Cardiac muscle cell (in vitro differentiated cells and primary cell): ENCODE measurements at places on chromosomes 4 and X. TPM values are rescaled to one million over a fixed set of nuclear protein-coding genes. Genes with fewer than 3 reads are reported as not detected.

GRCh38 chrX:44274096-44274495 is 69.4 kb downstream of the EFHC2 start:
- DNase-seq = peak; percentile 1

DNA sequence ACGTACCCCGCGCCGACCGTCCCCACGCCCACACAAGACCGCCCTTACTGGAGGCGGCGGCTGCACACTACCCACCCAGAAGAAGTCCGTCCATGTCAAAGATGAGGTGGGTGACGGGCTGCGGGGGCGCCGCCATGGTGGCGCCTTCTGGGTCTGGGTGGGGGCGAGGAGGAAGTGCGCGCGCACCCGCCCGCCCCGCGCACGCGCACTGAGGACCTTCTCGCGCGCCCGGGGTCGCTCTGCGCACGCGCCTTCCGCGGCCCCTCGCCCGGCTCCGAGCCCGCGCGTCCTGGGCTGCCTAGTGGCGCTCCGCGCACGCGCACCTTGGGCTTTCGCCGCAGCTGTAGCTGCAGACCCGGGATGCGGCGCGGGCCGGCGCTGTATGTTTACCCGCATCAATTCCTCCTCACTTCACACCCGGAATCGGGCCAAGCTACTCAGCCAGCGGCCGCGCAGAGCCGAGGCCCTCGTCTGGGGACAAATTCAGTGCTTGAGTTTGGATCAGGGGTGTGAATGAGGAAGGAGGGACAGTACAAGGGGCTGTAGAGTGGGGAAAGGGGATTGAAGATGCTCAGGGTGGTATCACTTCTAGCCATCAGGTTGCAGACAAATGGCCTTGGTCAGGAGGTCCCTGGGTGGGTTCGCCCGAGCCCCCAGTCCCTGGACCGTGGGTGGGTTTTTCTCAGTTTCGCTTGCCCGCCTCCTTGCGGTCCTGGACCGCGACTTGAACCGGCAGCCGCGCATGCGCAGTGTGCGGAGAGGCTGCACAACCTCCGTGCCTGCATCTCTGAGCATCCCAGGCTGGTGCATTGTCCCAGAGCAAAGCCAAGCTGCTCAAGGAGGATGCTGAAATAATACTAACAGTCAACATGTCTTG is at the start of gene PUDP:
TSS of gene PUDP (minus strand) at position 176 of the 877 bp plus-strand sequence. CDS start at position 136, 40 bp downstream.
- peak; percentile 96 for DNase-seq

- DNase-seq = peak; percentile 41
These were observed 20.3 kb downstream of the MEPE start for GRCh38 chr4:87853108-87853507.

DNA sequence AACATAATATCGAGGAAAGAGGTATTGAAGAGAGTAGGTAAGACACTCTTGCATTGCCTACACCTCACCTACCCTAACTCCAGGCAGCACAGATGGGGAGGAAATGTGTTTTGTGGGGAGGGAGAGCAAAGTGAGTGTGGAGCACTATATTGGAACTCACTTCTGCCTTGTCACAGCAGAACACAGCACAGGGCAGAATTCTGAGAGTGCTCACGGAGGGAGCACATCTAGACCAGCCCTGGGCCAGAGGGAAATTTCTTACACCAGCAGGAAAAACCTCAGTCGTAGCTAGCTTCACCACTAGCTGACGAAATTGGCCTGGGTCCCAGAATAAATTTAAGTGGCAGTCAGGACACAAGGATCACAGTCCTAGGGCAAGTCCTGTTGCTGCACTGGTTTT is 517.3 kb downstream of the TMA16 start:
- no peak for DNase-seq

GRCh38 chrX:104310090-104310489 is 55.4 kb upstream of the ESX1 start:
- peak; percentile 53 for DNase-seq

DNA sequence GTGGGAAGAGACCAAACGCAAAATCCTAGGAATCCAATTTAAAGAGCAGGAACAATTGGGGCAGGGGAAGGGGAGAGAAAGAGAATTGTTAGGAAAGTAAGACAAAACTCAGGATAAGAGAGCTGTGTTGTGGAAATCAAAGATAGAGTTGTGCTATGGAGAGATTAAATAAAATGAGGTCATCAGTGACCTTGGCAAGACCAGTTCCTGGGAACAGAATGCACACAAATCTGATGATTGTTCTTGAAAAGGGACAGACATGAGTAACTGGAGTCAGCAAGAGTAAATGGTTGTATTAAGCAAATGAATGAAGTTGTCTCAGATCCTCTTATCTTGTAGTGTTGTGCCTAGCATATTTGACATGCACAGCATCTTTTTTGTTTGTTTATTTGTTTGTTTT is 267.4 kb downstream of the IL1RAPL1 start:
- DNase-seq = no peak

- no peak for DNase-seq
These were observed 2094.5 kb upstream of the AGA start for GRCh38 chr4:179536694-179537093.

GRCh38 chrX:16267431-16267830 is 100.2 kb downstream of the MAGEB17 start:
- DNase-seq = no peak

DNA sequence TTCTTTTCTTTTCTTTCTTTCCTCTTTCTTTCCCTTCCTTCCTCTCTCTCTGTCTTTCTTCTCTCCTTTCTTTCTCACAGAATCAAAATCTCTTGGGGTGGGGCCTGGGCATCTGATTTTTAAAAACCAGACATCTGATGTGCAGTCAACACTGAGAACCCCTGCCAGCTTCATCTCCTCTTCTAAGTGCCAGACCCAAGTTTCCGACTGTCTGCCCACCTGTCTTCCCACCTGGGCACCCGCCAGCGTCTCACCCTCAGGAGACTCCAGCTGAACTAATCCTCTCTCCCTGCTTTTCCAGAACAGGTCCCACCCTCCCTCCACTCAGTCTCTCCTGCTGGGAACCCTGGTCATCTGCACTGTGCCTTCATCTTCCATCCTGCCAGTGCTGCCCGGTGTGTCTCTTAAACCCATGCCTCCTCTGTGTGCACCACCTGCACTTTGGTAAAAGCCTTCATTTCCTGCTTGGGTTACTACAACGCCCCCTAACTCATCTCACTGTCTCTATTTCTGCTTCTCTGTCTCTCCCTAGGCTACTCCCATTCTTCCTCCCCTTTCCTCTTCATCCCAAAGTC is 2.8 kb downstream of the SOD3 start:
- no peak for DNase-seq

DNA sequence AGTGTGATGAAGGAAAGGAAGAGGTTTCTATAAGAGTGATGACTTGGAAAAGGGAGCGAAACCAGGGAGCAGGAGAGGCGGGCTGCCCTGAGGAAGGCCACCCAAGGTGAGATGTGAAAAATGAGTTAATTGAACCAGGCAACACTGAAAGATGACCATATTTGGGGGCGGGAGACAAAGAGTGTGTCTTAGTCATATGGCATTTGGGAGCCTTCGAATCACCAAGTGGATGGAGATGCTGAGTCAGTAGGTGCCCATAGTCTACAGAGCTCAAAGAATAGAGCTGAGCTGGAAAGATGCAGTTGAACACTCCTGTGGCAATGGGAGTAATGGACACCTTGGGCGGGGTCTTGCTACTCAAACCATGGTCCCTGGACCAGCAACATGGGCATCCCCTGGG is 8.3 kb upstream of the TLR8 start:
- no peak for DNase-seq

GRCh38 chrX:11409957-11410356 is 116.7 kb downstream of the AMELX start:
- DNase-seq = no peak

GRCh38 chr4:149825336-149825735 is 9.7 kb upstream of the IQCM start:
- no peak for DNase-seq

DNA sequence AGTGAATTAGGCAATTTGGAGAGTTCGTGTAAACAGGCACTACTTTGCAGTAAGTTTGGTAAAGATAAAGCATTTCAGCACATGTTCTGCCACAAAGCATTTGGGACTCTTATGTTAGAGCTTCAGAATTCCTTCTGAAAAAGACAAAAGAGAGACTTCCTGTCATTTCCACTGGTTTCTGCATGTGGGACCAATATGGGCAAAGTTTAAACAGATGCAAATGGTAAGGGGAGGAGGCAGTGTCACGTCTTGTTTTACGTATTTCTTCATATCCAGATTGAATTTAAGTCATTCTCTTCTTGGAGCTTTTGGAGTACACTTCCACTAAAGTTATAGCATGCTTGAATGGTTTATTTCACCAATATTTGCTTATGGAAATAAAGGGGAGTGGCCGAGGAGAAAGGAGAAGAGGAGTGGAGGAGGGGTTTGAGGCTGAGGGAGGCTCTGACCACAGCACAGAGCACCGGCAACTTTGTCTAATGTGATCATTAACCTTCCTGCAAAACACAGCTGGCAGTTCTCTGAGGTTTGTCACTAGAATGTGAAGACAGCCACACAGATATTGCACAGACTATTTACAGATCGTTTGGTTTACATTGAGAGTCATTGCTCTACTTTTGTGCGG is at the start of gene APELA:
TSS of gene APELA (plus strand) at position 479 of the 625 bp plus-strand sequence. CDS start 154 bp downstream, outside the sequence.
- peak; percentile 77 for DNase-seq

DNA sequence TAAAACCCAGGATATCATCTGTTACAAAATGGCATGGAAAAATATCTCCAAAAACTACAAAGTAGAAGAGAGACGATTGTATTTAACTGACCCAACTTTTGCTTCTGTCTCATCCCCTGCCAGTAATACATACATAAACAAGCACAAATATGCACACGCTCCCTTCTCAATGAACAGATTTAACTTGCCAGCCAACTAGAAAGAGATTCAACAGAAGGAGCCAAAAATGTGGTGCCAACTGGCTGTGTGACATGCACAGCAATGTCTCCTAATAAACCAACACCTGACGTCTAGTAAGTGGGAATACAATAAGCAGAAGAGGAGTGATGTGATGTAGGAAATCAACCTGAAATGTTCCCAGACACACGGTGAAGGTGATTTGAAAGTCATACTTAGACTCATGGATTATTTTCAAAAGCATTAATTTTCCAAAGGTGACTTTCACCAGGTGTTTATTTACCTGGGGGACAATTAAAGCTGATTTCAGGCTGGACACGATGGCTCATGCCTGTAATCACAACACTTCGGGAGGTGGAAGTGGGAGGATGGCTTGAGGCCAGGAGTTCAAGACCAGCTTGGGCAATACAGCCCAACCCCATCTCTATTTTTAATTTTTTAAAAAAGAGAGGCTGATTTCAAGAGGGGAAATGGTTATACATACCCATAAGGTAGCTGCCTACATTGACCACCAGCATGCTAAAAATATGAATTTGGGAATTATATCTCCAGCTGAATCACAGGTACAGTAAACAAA is 33.7 kb downstream of the SH3RF1 start:
- no peak for DNase-seq

DNA sequence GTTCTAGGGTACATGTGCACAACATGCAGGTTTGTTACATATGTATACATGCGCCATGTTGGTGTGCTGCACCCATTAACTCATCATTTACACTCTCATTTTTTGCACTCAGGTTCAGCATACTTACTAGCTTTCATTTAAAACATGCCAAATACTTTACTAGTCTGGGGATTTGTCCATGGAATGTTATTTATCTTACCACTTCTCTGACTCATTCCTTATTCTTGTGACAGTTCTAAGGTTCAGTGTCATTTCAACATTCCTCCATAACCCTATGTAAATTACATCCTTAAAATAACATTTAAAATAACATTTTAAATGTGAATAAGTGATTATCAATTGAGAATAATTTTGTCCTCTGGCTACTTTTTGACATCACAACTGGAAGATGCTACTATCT is 19.5 kb upstream of the SYTL5 start:
- no peak for DNase-seq

- peak; percentile 76 for DNase-seq
These were observed 170.7 kb downstream of the SLIT2 start for GRCh38 chr4:20422398-20422797.

GRCh38 chr4:108035691-108036090 is 46.0 kb downstream of the HADH start:
- DNase-seq = no peak

DNA sequence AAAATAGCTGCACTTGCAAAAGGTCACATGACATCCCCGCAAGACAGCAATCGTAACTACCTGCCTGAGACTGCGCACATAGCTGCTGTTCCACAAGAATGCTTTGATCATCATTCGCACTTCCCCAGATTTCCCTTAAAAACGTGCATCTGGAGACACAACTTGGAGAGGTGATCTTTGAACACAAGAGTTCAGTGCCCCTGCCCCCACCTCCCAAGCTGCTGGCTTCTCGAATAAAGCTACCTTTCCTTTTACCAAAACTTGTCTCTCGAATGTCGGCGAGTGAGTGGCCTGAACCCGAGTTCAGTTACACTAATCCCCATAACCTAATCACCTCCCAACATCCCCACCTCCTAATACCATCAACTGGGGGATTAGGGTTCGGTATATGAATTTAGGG is 14.4 kb upstream of the MRFAP1 start:
- no peak for DNase-seq

- no peak for DNase-seq
These were observed 43.5 kb downstream of the MID1 start for GRCh38 chrX:10576777-10577447.

DNA sequence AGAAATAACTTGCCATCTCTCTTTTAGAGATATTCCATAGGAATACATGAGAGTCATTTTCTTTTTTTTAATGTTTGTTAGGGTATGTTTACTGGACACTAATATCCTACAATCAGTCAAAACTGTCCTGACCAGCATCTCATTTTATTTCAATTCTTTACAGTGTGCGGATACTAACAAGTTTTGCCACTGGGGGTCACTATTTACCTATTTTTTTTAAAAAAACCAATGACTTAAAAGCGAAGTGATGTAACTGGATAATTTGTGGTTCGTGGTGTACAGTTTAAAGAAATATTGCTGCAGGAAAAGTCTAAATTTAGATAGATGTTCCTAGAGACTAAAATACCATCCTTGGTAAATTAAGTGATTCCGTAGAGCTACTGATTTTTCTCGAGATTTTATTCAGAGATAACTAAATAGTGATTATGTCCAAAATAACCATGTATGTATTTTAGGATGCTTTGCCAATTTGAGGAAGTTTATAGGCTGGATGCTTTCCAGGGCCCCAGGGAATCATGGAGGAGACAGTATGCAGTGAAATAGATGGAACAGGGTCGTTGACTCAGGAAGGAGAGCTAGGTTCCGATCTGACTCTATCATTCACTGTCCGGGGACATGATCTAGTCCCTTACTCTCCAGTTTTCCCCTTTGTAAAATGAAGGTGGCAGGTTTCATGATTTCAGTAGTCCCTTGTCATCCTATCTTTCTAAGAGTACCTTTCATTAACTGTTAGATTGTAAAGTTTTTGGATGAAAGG is 34.0 kb upstream of the GNPDA2 start:
- peak; percentile 65 for DNase-seq

DNA sequence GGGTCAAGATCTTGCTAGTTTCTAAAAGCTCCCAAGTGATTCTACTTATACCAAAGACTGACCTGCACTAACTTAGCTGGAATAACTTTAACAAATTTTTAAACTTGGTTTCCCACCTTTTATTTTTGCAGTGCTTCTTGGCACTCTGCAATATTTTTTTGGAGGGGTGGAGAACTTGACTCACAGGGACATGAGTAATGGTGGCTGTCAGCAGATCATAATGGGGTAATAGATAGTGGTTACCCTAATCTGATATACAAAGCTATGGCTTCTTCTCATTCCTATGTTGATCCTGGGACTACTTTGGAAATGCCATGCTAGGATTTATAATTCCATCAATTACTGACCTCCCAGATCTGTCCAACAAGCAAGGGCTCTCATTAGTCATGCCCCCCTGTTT is 295.7 kb downstream of the GPAT3 start:
- DNase-seq = no peak

The ZNF157 gene
- 0.12 and 0.49 TPM in 2 replicates for total RNA-seq

The ZNF674 gene
- 1.8 and 5.5 TPM in 2 replicates for total RNA-seq

The UGT2B17 gene
- not detected in 2 replicates for total RNA-seq

The NUDT10 gene
- 7.6 and 8.3 TPM in 2 replicates for total RNA-seq

The GBA3 gene
- total RNA-seq = not detected in 2 replicates

The COL4A6 gene
- 72.1 and 95.2 TPM in 2 replicates for total RNA-seq

The TCEAL6 gene
- not detected in 2 replicates for total RNA-seq

The P2RY10 gene
- not detected in 2 replicates for total RNA-seq
